ENCODE measurements at places on chromosomes 11 and 22.
A peak's percentile ranks its signal among the peaks of the same experiment; 100 is the strongest.

- no peak for DNase-seq
Measured at GRCh38 chr11:127996825-127997224, 590.5 kb downstream of the ETS1 start.

- DNase-seq = no peak
Measured at GRCh38 chr11:31964181-31964580, 126.7 kb upstream of the RCN1 start.

GRCh38 chr11:131624531-131624930, 254.1 kb downstream of the NTM start:
- no peak for DNase-seq

DNA sequence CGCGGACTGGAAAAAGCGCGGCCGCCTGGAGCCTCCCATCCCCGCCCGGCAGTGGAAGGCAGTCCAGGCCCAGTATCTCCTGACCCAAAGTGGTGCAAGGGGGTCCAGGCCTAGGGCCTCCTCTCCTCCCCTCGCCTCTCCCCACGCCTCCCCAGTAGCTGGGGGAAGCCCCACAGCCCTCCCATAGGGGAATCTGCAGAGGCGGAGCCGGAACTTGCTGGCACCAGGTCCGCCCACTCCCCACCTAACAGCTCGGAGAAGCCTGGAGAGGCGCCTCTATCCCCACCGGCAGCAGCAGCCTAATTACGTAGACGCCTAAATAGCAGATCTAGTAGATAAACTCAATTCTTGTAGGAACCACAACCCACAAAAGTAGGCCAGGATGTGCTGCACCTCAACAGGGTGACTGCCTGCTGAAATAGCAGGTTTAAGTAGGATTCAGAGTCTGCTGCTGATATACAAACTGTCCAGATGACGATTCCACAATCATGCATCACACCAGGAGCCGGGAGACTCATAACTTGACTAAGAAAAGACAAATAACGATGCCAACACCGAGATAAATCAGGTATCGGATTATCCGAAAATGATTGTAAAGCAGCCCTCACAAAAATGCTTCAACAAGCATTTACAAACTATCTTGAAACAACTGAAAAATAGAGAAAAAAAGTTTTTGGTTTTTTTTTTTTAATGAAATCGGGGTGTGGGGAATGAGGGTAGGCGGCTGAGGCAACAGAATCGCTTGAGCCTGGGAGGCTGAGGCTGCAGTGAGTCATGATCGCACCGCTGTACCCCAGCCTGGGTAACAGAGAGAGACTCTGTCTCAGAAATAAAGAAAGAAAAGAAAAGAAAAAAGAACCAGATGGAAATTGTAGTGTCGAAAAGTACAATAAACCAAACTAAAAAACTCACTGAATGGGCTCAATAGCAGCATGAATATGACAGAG, 11.4 kb upstream of the BRD1 start:
- DNase-seq = peak; percentile 73

- DNase-seq = no peak
Measured at GRCh38 chr11:110031171-110031570, 62.0 kb upstream of the ZC3H12C start.

- no peak for DNase-seq
Measured at GRCh38 chr22:47543447-47543846, 781.0 kb downstream of the TBC1D22A start.

DNA sequence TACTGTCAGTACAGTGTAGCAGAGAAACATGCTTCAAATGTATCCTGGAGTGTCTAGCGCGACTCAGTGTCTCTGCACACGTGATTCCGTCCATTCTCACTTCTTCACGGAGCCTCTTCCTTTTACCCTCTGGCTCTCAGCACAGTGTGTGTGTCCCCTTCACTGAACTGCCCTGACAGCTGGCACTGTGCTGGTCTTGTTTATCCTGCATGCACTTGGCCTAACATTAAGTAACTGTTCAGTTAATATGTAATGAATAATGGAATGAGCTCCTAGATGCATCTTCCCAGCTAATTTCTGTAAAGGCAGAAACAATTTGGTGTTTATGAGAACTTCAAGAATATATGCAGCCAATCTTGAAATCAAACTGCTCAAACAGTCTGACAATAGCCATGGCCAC, 44.4 kb downstream of the KMT5B start:
- DNase-seq = no peak

DNA sequence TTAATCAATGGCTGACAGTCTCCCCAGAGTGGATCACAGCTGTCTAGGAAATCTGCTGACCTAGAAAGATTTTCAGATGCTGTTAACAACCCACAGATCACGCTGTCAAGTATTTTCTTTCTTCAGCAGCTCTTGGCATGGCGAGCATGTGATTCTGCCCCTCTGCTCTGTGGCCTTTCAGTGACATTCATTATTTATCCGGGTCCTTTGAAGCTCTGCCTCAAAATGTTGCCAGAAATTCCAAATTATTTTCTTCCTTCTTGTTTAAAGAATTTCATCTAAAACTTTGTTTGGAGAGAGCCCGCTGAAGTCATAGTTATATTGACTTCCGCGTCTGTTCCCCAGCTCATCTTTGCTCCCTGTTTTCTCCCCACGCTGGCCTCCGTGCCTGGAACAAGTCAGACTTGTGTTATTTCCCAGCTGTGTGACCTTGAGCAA, 134.1 kb downstream of the COMMD9 start:
- no peak for DNase-seq

DNA sequence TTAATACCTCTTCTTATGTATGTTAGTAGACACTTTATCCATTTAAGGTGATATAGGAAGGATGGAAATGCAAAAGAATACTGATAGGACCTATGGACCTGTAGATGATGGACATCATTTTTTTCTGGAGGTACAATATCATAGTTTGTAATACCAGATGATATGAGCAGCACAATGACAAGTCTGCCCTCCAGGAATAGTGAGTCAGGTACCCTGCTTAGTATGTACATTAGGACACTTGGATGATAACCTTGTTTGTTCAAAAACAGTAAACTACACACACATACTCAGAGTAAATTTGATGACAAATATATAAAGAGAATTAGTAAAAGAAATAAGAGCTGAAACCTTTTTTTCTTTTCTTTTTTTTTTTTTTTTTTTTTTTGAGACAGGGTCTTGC, 58.7 kb upstream of the B3GNT6 start:
- DNase-seq = no peak

GRCh38 chr22:22342697-22343580, 98.4 kb downstream of the VPREB1 start:
- DNase-seq = peak; percentile 62

DNA sequence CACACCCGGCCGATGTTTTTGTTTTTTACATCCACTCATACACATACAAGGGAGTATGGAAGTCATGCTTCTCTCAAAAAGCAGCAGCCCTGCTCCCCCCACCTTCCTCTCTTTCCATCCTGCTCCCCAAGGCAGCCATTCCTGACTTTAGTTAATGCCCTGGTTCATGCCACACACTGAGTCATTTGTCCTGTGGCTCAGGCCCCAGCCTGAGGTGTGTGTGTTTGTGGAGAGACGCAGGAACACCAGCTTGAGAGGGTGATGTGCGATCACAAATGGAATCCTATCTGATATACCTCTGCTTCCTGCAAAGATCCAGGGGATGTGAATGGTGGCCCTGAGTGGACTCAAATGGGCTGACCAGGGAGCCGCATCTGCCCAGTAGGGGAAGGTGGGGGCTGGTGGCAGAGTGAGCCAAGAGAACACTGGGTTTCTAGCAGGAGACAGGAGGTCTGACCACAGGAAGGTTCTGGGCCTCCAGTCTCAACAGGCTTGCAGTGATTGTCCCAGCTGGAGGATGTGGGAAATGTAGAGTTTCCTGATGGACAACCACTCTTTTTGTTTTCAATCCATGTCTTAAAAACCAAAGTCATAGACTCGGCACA, 86.7 kb downstream of the OSBP2 start:
- no peak for DNase-seq

GRCh38 chr11:13223112-13223511, 54.5 kb upstream of the BMAL1 start:
- no peak for DNase-seq

GRCh38 chr11:59283825-59284772, 71.4 kb upstream of the MPEG1 start:
- peak; percentile 27 for DNase-seq

GRCh38 chr11:63371396-63371795, 1.8 kb downstream of the SLC22A9 start:
- no peak for DNase-seq

DNA sequence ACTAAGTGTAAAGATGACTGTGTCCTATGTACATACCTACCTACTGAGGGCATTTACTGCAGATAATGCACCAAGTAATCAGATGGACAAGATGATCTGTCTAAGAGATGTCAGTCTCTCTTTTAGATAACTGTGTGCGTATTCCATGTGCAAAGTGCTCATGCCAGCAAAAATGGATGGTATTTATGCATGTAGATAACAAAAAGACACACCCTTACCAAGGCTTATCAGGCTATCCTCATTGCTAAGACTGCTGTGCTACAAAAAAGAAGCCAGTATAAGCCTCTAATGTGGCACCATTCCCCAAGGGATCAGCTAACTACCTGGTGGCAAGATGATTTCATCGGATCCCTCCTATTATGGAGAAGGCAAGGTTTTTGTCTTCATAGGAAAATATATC, 34.3 kb upstream of the CD44 start:
- no peak for DNase-seq

DNA sequence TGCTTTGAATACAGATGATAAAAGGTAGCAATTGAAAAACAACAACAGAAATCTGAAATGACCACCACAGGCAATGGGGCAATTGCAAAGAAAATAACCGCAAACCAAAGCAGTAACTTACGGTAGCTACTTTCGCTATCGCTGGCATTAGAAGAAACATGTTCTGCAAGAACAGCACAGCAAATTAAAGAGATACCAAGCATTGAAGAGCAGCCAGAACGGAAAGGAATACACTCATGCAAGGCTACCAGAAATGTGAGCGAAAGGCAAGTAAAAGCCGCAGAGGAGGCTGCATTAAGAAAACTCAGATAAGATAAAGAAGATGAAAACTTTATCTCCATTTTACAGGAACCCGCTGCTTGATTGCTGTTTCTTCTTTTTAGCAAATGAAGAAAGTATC, 194.1 kb upstream of the CCDC90B start:
- no peak for DNase-seq

- no peak for DNase-seq
Measured at GRCh38 chr11:72826191-72826941, 12.2 kb downstream of the ATG16L2 start.

DNA sequence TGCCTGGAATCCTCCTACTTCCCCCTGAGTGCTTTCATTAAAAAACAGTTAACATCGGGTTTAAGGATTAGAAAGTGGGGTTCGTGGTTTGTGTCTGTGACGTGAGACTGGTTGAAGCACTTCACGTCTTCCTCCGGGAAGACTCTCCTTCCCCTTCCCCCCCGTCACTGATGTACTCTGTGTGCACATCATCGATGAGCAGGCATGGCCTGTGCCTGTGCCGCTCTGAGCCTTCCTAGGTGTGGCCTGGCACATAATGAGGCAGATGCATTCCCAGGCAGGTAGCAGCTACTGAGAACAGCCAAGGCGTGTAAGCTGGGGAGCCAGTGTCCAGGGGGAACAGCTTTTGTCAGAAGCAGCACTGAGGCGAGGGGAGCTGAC, 93.8 kb downstream of the BCR start:
- DNase-seq = no peak

DNA sequence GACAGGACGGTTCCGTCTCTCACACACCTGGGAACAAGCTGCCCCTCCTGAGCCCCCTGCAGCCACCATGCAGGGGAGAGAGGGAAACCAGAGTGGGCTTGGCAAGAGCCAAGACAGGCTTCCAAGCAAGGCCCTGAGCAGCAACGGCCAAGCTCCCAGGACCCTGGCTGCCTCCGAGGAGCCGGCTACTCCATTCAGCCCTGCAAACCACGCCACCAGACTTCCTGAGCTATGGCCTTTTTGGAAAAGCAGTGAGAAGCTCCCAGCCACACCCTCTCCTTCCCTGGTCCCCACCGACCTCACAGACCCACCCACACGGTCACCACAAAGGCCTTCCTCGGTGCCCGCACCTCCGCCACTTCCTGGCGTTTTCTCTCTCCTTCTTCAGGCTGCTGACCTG, 479.0 kb downstream of the BRD1 start:
- no peak for DNase-seq

DNA sequence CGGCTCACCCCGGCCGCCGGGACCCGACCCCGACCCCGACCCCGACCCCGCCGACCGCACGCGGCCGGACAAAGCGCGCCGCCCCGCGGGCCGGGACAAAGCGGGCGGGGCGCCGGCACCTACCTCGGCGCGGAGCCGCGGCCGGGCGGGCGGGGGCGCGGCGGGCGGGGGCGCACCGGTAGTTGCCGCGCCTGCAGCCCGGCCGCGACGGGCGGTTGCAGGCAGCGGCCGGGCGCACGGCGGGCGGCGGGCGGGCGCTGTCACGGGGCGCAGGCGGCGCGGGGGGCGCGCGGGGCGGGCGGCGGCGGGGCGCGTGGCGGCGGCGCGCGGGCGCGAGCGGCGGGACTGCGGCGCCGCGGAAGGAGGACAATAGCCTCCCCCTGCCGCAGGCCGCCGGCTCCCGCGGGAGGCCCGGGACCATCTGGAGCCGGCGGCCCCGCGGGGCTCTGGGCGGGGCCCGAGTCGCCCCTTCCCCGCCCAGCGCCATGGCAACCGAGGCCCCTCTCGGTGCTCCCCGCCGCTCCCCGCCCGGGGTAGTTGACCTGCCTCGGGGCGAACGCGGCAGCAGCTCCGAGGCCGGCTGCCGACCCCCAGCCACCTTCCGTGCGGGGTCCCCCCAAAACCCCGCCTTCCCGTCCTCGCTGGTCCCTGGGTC, 851 bp downstream of the SPTBN2 start:
- DNase-seq = no peak

GRCh38 chr11:67492069-67492727, 9.4 kb downstream of the AIP start:
- no peak for DNase-seq

DNA sequence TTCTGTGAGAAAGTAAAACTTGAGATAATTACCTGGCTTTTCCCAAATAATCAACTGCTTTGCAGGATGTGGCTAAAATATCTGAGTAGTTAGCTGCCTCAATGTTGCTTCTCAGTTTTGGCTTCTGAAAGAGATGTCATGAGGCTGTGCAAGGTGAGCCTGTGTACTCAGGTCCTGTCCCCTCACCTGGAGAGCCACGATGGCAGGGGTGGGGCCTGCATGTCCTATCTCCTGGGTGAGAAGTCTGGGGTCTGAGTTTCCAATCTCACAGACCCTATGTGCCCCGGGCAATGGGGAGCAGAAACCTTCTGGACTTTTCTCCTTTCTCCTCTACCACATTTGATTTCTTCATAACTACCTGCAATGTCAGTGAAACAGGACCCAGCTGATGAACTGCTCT, 338.6 kb upstream of the B3GAT1 start:
- DNase-seq = no peak
